CD4-positive, alpha-beta T cell treated with Interferon gamma for 1 hour (primary cell): ENCODE measurements at places on chromosomes 5 and 9.

- no peak for DNase-seq
These were observed 96.8 kb downstream of the WNK2 start for GRCh38 chr9:93280661-93281259.

- DNase-seq = peak; percentile 31
These were observed 221.6 kb downstream of the MAT2B start for GRCh38 chr5:163727028-163727427.

DNA sequence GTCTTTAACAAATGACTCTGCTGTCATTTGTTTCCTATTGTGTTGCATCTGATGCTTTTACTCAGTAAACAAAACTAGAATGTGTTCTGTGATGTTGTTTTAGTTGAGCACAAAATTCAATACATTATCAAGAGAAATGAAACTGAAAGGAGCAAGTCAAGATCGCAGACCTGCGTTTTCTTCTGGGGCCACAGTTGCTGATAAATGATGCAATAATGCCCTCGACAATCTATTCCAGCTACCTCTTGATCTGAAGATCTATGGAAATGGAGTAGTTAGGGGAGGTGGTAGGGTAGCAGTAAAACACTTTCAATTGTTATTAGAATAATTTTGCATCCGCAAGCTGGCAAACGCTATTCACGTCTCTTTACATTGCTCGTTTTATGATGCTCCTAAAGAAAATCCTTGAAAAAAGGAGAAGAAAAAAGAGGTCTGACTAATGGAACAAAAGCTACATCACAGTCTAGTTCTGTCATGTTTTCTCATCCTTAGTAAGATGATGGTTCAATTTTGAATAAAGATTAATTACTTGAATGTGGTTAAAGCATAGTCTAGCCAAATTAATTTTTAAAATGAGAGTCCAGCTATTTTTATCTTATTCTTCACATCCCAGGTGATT lies 1.6 kb downstream of the ZNF366 start:
- no peak for DNase-seq

GRCh38 chr9:115133649-115134048 lies 15.7 kb upstream of the TNC start:
- DNase-seq = no peak

DNA sequence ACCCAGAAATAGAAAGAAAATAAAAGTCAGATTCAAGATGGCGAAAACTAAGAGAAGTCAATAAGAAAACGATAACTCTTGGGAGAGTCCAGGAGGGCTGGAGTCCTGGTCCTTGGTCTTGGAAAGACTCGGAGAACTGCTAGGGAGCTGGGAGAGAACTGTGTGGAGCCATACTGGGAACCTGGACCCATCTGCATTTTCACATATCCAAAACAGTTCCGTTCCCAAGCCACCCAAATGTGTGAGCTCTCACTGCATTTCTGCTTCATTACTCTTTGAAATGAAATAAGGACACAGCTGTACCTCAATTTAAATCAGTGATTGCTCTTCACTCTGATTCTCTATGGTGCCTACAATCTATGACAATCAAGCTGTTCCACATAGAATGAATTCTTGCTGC lies 68.1 kb upstream of the CER1 start:
- DNase-seq = no peak

DNA sequence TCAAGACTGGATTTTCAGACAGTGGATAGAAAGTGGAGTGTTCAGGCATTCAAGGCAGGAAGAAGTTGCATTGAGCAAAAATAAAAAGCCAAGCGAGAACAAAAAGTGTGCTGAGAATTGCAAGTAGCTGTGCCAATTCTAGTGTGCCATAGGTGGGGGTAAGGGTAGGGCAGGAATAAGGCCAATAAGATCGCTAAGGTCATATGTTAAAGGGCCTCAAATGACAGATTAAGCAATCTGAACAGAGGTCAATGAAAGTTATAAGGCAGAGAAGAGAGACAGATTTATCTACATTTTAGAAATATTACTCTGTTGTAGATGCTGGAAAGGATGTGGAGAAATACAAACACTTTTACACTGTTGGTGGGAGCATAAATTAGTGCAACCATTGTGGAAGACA lies 36.4 kb downstream of the NADK2 start:
- DNase-seq = no peak

DNA sequence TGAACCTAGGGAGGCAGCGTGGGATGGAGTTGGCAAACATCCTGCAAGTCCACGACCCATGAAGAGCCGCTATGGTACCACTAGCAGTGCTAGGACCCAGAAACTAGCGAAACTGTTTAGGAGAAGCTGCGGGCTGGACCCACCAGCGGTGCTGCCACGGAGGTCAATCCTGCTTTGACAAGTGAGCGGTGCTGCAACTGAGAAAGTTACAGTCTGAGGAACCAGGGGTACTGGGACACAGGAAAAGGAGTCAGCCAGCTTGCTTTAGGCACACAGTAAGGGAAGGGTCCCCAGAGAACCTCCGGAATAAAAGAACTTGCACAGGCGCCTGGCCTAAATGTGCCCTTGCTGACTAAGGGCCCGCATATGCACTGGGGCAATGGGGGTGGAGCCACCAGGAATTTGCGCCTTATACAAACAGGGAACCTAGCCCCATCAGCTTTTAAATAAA lies 23.6 kb upstream of the ANXA2R start:
- no peak for DNase-seq

GRCh38 chr9:6945816-6946215 lies 188.0 kb downstream of the KDM4C start:
- DNase-seq = no peak

DNA sequence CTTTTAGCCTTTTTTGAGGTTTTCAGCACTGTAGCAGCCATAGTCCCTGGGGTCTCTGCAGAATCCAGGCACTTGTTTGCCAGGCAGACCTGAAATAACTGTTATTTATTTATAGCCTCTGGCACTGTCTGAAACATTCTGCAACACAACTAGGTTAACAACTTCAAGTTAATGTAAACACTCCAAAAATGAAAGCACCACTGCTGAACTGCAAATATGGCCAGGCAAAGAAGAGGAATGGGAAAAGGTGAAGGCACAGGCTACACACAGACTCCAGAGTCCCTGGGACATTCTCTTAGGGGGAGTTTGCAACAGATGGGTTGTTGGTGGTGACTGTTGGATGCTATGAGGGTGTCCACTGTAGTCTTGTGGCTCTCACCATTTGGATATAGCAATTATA lies 369.0 kb downstream of the MAT2B start:
- no peak for DNase-seq

DNA sequence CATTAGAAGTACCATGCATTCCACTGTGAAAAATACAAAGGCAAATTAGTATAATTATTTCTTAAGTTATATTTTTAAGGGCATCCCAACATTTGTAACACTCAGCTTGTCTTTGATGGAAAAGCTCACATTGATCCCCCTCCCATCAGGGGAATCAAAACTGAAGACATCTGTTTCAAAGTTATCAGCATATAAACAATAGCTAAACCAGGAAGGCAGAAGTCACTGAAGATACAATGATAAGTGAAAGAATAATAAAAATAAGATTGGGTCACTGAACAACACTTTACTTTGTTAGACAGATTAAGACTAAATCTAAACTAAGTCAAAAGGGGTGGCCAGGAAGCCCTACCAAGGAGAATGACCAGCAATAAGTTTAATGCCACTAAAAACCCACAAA lies 801.9 kb upstream of the ACO1 start:
- no peak for DNase-seq

- no peak for DNase-seq
These were observed 14.2 kb downstream of the TAL2 start for GRCh38 chr9:105676351-105676923.

- no peak for DNase-seq
These were observed 83.0 kb downstream of the MARCHF3 start for GRCh38 chr5:126947146-126948010.

GRCh38 chr5:159458217-159458711 lies 128.0 kb upstream of the IL12B start:
- no peak for DNase-seq

- no peak for DNase-seq
These were observed 5.6 kb upstream of the TBC1D13 start for GRCh38 chr9:128781187-128782070.

DNA sequence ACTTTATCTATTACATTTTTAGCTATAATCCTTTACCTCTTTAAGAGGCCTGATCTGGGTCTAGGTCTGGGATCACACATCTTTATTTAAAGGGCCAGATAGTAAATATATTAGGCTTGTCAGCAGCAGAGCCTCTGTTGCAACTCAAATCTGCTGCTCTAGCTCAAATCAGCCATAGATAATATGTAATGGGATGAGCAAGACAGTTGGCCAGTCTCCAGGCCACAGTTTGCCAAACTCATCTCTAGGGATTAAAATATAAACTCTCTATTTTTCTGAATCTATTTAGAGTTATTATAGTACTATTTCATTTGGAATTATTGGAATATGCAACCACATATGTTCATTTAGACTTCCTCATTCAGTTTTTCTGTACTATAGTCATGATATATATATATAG lies 115.9 kb upstream of the MINAR2 start:
- no peak for DNase-seq

DNA sequence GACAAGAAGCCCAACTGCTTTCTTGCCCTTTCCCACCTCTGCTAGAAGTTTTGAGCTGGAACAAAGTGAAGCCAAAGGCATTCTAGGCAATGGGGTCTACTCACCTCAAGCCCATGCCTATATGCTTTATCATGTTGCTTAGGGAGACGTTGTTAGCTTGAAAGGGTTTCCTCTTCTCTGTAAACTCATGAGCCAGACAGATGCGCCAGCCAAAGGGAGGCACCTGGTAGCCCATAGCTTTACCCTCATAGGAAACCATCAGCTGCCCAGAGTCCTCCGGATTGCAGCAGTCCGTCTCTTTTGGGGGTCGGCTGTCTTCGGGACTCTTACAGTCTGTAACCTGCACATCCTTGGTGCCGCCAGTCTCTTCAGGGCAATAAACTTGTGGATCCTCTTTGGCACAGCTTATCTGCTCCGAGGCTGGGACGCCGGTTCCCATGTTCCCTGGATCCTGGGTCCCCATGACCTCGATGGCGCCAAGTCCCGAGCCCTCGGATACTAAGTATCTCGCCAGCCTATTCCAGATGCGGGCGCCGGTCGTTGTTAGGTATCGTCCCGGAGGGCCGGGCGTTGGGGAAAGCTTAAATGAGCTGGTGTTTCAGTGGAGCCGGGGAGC lies 678 bp downstream of the GBA2 start:
- DNase-seq = no peak

- DNase-seq = no peak
These were observed 84.7 kb downstream of the HSD17B3 start for GRCh38 chr9:96217294-96217707.

GRCh38 chr9:98117984-98118639 lies 910 bp downstream of the TRIM14 start:
- peak; percentile 43 for DNase-seq

- DNase-seq = no peak
These were observed 39.2 kb downstream of the DCAF10 start for GRCh38 chr9:37839496-37840461.

DNA sequence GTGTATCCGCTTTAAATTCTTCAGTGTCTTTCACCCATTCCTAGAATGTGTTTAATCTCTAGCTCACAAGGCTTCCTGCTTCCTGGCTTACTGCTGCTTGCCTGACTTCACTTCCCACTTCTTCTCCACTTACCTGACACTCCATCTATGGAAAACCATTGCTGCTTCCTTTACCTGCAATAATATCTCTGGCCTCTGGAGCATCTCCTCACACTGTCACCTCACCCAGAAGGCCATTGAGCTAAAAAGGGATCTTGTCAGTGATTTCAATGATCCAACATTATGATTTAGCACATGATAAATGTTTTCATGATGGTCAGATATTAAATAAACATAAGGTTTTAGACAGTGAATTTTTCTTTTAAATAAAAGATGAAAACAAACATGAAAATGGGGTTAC lies 281.1 kb downstream of the MRPS30 start:
- DNase-seq = no peak

- DNase-seq = peak; percentile 13
These were observed 29.7 kb downstream of the TEX10 start for GRCh38 chr9:100322954-100323536.

- peak; percentile 15 for DNase-seq
These were observed 3.3 kb upstream of the MSMP start for GRCh38 chr9:35757226-35757891.

- no peak for DNase-seq
These were observed 45.9 kb downstream of the ANXA2R start for GRCh38 chr5:42994246-42994554.

DNA sequence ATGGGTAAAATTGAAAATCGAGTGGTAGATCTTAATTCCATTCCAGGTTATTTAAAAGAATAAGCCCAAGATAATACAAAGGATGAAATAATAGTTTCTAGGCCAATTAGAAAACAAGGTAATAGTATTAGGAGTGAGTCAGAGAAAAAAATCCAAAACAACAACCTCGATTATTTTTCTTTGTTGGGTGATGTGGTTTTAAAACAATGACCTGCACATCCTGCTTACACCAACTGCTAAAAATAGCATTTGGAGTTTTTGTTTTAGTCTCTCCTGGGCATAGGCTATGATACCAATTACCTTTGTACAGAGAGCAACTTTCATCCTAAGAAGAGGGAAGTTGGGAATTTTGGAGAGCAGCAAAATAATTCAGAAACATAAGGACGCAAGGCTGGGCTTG lies 101.7 kb upstream of the MYO10 start:
- no peak for DNase-seq

DNA sequence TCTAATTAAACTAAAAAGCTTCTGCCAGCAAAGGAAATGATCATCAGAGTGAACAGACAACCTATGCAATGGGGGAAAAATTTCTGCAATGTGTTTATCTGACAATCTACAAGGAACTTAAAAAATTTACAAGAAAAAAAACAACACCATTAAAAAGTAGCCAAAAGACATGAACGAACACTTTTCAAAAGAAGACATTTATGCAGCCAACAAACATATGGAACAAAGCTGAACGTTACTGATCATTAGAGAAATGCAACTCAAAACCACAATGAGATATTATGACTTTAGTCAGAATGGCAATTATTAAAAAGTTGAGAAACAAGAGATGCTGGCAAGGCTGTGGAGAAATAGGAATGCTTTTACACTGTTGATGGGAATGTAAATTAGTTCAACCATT lies 530.4 kb upstream of the DAB2 start:
- DNase-seq = no peak

- no peak for DNase-seq
These were observed 28.5 kb downstream of the TRIO start for GRCh38 chr5:14171621-14172020.
